ENCODE measurements at places on chromosomes 4 and X.

DNA sequence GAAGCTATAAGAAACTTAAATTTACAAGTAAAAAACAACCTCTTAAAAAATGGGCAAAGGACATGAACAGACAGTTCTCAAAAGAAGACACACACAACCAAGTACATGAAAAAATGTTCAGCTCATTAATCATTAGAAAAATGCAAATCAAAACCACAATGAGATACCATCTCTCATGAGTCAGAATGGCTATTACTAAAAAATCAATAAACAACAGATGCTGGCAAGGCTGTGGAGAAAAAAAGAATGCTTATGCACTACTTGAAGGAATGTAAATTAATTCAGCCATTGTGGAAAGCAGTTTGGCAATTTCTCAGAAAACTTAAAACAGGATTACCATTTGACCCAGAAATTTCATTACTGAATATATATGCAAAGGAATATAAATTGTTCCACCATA is 666.3 kb upstream of the GRIA3 start:
- DNase-seq, result no peak

DNA sequence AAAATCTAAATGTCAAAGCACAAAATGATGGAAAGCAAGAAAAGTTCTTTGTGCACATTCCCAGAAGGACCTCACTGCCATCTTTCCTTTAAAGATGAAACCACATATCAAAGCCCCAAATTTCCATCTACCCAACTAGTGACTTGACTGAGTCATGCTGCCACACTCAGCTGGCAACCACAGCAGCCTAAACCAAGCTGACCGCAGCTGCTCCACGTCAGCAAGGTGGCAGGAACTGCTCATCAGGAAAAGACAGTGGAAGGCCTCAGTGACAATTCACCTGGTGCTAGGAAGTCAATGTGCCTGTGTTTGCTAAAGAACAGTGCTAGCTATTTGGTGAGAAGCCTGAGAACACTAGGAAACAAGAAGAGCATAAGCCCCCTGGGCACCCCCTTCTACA is 26.1 kb downstream of the ACOX3 start:
- DNase-seq, result no peak

GRCh38 chr4:173398779-173399415 is at the start of gene SCRG1:
Gene SCRG1 (minus strand): TSS chr4:173399116. CDS start chr4:173391414, 7,702 bp downstream.
- no peak for DNase-seq

DNA sequence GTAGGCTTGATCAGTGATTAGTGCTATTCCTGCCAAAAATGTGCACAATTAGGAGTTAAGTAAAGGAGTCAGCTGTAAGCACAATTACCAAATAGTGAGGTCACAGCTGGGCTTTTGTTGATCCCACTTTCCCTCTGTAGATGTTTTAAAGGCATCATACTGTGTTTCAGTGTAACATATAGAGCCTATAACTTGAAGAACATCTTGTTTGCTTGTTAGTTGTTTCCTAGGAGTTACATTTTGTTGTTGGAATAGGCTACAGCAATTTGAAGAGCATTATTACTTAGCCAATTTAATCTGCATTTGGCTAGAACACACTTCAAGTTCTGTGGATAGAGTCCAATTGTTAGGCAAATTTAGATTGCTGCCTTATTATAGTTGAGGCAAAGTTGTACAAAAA is 210.7 kb upstream of the MAD2L1 start:
- no peak for DNase-seq

GRCh38 chr4:33959519-33959918 is 2284.8 kb downstream of the ARAP2 start:
- no peak for DNase-seq

- no peak for DNase-seq
Observed at GRCh38 chr4:744212-744841, 38.7 kb downstream of the PCGF3 start.

DNA sequence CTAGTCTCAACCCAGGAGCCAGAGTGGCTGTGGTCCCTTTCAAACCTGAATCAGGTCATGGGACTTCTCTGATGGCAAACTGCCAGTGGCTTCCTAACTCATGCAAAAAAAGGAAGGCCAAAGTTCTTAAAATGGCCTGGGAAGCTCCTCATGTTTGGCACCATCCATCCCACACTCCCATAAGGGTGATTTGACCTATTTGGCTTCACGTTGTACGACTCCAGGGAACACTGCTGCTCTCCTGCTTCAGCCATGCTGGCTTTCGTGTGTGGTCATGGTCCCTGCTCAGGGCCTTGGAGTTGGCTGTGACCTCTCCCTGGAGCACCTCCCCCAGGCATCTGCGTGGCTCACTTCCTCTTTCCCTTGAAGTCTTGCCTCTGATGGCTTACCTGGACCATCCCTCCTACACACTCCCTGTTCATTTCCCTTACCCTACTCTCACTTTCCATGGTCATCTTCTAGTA is 12.8 kb upstream of the TMSB4X start:
- no peak for DNase-seq

GRCh38 chrX:135707880-135708279 is 5.6 kb upstream of the CT45A1 start:
- DNase-seq, result no peak

DNA sequence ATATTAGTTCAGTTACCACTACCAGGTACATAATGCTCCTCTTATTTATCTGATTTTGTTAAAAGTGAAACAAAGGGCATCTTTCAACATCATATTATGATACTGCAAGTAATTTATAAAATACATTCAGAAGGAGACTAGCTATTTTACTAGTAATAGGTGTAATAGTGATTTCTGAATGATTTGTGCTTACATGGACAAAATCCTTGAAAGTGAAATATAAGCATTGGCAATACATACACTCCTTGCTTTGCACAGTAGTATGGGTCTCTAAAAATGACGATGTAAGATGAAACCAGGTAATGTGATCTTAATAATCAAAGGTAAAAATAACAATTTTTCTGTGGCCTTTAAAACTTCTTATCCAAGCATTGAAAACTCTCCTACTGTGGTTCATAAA is 17.5 kb downstream of the MTHFD2L start:
- DNase-seq, result no peak

DNA sequence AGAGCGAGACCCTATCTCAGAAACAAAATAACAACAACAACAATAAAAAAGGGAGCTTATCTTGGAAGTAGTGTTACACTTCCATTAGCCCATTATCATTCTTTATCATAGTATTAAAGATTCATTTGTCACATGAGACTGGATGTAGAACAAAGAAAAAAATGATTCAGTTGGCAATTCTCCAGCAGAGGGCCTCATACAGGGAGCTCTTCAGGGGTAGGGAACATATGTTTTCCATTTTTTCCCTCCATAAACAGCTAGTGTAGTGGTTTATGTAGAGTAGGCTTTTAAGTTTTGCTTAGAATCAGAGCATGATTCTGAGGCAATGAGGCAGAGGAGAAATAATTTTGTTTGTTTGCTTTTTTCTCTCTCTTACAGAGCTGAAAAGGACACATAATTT is 5.8 kb downstream of the CPE start:
- peak; percentile 69 for DNase-seq

- DNase-seq, result no peak
Observed at GRCh38 chrX:29926056-29926455, 289.3 kb upstream of the MAGEB2 start.

- DNase-seq, result no peak
Observed at GRCh38 chr4:150251752-150252190, 173.5 kb downstream of the DCLK2 start.

GRCh38 chrX:108088511-108088910 is 2.8 kb downstream of the PSMD10 start:
- DNase-seq, result no peak

DNA sequence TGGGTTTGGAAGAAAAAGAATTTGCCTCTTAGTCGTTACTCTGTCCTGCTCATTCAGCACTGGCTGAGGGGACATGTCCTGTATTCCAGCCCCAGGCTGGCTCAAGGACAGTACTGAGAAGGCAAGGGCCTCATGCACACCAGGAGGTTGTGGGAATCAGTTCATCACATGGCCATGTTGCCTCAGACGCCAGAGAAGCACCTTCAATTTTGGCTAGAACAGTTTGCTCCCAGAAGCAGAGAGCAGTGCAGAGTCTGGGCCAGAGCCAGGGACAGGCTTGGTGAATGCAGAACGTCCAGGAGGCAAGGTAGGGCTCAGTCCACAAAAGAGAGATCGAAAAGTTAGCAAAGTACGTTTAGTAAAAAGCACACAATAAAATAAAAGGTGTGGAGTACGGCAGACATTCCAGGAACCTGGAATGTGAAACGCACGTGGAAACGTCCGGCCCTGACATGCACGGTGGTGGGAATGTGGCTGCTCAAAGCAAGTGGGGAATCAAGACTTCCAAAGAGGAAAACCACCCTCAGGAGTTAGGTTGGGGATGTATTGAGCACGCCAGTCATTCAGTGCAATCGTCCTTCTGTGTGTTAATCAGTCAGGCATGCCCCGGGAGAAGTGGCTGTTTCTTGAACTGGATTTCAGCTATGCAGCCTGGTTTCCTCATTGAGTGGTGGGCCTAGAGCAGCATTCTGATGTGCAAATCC is 1.2 kb upstream of the SLC2A9 start:
- DNase-seq, result no peak

GRCh38 chr4:158827543-158827981 is 58.7 kb downstream of the FNIP2 start:
- DNase-seq, result no peak

- DNase-seq, result peak; percentile 14
Observed at GRCh38 chrX:138128027-138128671, 562.2 kb downstream of the ZIC3 start.

- no peak for DNase-seq
Observed at GRCh38 chrX:84182516-84182915, 5.5 kb downstream of the RPS6KA6 start.

GRCh38 chr4:161907590-161907955 is 256.2 kb downstream of the FSTL5 start:
- no peak for DNase-seq

DNA sequence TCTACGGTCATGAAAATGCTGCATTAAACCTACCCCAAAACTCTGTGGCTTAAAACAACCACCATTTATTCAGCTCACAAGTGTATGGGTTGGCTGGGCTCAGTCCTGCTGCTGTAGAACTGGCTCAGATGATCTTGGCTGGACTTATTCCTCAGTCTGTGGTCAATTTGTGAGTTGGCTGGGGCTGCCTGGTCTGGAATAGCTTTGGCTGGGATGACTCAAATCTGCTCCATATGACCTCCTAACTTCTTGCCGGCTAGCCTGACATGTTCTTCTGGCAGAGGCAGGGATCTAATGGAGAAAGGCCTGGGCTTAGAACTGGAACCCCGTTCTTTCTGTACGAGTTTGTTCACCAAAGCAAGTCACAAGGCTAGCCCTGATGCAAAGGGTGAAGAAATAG is 71.7 kb downstream of the CFAP299 start:
- DNase-seq, result no peak

DNA sequence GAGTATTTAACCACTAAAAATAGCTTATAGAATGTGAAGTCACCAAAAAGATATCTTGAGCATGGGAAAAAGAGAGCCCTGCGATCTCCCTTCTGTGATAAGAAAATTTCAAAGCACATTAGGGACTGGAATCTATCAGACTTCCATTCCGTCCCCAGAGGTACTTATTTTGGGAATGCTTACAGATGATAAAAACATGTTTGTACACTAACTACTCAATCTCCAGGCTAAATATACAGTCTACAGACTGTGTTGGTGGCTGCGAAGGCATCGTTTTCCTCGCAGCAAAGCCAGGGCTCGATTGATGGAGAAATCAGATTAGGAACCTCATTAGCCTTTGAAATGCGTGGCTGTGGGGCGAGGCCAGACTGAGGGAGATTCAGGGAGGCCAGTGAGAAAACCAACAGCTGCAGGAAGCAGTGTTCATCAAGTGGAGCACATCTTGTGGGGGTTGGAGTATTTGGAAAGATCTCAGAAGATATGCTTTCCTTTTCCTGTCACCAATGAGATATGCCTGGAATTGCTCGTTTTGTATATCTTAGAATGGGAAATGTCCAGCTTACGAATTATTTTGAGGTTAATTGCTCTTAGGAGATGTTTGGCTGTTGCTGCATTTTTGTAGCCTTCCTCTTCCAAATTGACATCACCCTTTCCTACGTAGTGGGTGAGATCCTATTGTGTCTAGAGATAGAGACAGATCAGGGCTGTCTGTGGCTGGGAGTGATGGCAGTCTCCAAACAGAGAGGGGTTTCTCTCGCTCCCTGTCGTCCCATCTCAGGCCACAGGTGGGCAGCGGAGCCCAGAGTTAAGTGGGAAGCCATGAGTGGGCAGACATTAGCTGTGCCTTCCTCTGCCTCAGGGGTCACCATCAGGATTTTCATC is 224.9 kb upstream of the FAT1 start:
- DNase-seq, result no peak

DNA sequence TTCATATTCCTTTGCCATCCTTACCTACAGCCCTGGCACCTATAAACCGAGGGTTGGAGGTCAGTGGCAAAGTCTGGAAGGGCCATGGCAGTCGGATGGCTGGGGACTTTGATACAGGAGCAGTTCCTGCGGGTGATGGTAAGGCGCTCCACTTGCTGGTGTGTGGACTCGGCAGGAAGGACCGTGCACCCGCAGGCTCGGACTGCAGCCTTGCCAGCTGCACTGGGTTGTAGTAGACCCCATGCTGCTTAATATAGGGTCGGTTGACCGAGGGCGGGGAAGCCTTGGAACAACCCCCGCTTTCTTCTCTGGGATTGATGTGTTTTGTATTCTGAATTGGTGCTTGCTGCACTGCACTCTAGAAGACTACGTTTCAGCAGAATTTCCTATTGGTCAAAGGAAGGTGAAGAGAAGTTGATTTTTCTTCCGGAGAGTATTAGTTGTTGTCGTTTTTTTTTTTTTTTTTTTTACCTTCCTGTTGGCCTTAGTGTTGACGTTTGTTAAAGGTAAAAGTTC is 638 bp downstream of the BLTP1 start:
- DNase-seq, result peak; percentile 3

- no peak for DNase-seq
Observed at GRCh38 chr4:8771666-8772065, 100.0 kb downstream of the HMX1 start.

DNA sequence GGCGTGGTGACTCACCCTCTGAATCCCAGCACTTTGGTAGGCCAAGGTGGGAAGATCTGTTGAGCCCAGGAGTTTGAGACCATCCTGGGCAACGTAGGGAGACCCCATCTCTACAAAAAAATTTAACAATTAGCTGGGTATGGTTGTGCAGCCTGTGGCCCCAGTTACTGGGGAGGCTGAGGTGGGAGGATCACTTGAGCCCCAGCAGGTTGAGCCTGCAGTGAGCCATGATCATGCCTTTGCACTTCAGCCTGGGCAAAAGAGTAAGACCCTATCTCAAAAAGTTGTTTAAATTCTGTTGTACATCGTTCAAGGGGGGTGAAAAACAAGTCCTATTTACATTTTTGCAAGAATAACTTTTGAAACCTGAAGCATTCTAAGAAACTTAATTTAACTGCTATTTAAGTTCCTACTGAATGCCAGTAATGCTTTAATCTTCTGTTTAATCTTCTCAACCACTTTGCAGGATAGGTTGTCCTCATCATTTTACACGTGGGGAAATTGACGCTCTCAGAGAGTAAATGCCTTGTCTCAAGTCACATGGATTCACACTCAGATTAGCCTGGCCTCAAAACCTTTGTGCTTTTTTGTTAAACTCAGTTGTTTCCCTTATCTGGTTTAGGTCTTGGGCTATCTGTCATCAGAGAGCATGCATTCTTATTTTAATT is 7.0 kb downstream of the STAG2 start:
- DNase-seq, result no peak
